ENCODE measurements at places on chromosomes 1 and 21.

- no peak for DNase-seq
Observed at GRCh38 chr1:37055631-37056030, 21.3 kb upstream of the GRIK3 start.

DNA sequence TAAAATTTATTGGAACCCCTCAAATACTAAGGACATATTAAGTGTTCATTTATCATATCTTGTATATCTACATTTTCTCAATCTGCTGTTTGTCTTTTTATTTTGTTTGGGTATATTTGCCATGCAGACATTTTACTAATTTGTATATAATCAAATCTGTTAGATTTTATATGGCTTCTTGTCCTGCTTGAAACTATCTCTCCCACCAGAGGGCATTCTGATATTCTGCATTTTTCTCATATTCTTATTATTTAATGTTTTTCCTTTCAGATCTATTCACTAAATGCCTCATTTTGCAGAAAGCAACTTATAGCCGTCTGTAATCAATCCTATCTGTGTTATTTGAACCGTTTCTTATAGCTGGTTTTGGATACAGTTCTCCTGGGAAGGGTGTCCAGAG lies 745.5 kb downstream of the LRRIQ3 start:
- DNase-seq = no peak

- DNase-seq = no peak
Observed at GRCh38 chr21:45059121-45059520, 15.3 kb upstream of the ADARB1 start.

- no peak for DNase-seq
Observed at GRCh38 chr21:42094811-42095210, 23.7 kb downstream of the UMODL1 start.

- no peak for DNase-seq
Observed at GRCh38 chr1:53728702-53729455, 10.1 kb downstream of the GLIS1 start.

GRCh38 chr1:10909697-10910680 lies 102.5 kb upstream of the TARDBP start:
- DNase-seq = peak; percentile 83

DNA sequence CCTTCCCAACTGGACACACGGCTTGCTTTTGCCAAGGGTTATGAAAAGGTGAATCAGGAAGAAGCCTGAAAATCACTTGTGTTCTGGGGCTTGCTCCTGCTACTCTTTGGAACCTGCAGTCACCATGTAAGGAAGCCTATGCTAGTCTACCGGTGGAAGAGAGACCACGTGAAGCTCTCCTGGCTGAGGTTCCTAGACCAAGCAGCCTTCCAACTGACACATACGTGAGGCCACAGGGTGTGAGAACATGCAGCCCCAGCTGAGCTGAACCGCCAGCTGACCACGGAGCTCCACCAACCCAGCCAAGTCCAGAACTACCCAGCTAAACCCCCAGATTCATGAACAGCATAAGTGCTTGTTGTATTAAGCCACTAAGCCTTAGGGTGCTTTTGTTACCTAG lies 72.8 kb upstream of the KRTAP19-8 start:
- DNase-seq = no peak

GRCh38 chr1:167711797-167712196 lies 10.0 kb upstream of the MPZL1 start:
- DNase-seq = no peak

All from activated T-cell treated with anti-CD3 and anti-CD28 coated beads, Interleukin-2, amount 50 U/mL, for 24 hours (primary cell).